ENCODE measurements at places on chromosomes 3 and 15.

DNA sequence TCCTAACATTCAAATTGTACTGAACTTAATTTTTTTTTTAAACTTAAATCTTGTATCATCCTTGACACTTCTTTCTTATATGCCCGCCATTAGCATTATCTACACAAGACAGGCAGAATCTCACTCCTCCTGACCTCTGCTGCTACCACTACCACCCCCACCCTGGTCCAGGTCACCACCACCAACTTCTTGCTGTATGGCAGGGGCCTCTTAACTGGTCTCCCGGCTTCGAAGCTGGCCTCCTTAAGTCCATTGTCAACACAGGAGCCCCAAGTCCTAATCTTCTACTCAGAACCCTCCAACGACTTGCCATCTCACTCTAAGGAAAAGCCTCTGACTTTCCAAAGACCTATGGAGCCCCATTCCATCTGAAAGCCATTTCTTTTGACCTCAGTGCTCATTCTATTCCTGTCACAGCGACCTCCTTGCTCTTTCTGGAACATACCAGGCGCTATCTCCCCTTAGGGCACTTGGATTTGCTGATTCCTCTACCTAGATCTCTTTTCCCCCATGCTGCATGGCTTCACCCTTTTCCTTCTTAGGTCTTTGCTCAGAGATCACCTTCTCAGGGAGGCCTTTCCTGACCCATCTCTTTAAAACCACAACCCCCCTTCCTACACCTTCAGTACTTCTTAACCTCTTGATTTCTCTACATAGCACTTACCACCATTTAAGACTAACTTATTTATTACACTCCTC is 2.6 kb downstream of the PRC1 start:
- ATAC-seq = no peak

- no peak for ATAC-seq
Measured at GRCh38 chr3:112261742-112262141, 32.3 kb downstream of the SLC9C1 start.

- no peak for ATAC-seq
Measured at GRCh38 chr3:191641789-191642188, 180.8 kb downstream of the PYDC2 start.

- peak; percentile 11 for ATAC-seq
Measured at GRCh38 chr3:134617608-134618477, 33.0 kb downstream of the KY start.

DNA sequence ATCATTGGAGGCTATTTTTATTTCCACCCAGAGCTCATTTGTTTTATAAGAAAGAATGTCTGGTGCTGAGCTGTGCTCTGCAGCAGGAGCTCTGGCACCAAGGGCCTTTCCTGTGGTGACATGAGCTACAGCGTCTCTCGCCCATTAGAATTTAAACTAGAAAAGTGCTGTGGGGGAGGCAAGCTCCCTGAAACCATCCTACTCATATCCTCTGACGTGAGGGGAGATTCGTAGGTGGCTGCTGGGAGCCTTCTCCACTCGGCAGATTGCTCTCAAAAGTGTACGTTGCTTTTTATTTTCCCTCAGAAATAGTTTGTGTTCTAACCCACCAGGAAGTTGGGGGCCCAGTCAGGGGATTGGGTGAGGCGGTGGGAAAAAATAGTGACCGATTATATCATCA is 76.3 kb upstream of the ARHGEF3 start:
- ATAC-seq = no peak

Data from esophagus mucosa (tissue), 1 donor.